ENCODE measurements at places on chromosomes 12 and 14.

DNA sequence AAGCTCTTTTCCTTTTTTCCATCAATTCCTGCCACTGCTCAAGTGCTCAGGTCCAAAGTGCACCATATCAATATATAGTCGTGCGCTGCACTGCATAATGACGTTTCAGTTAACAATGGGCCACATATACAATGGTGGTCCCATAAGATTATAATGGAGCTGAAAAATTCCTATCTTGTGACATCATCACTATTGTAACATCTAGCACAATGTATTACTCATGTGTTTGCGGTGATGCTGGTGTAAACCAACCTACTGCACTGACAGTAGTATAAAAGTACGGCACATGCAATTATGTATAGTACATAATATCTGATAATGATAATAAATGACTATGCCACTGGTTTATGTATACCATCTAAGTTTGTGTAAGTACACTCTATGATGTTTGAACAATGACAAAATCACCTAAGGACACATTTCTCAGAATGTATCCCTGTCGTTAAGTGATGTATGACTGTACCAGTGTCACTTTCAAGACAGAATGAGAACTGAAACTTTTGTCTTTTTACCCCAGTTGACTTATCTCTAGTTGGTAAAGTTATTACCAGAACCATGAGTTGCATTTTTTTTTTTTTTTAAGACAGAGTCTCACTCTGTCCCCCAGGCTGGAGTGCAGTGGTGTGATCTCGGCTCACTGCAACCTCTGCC, 53.7 kb upstream of the INSM2 start:
- no peak for DNase-seq

DNA sequence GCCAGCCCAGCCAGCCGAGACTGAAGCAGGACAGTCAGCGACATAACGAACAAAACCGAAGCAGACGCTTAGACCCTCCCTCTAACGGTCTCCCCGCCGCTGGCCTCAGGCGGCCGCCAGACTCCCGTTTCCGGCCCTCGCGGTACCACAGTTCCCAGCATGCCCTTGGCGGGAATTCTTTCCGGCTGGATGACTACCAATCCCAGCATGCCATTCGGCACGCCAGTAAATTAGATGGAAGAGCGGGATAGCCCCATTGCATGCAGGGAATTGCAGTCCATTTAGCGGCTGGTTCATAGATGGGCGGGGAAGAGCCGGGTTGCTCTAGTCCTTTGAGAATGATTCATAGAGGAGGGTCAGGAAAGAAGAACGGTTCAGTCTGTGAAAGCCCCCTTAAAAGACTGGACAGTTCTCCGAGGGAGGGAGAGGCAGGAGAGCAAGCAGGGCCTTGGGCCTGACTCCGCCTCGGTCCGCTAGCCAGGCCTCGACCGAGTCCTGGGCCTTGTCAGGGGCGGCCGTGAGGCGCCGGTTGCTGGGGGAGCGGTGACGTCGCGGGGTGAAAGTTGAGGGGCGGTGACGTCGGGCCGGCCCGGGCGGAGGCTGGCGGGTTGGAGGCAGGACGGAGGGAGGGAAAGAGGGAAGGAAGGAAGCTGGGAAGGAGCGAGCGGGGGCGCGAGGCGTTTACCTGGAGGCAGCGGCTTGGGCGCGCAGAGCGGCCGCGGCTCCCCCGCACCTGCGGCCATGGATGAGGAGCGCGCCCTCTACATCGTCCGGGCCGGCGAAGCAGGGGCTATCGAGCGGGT, at the start of gene RIC8B:
Gene RIC8B, plus strand, starts transcription at position 678 of the 803 bp plus-strand sequence. Its CDS starts 64 bp downstream, at position 742.
- DNase-seq = peak; percentile 99

DNA sequence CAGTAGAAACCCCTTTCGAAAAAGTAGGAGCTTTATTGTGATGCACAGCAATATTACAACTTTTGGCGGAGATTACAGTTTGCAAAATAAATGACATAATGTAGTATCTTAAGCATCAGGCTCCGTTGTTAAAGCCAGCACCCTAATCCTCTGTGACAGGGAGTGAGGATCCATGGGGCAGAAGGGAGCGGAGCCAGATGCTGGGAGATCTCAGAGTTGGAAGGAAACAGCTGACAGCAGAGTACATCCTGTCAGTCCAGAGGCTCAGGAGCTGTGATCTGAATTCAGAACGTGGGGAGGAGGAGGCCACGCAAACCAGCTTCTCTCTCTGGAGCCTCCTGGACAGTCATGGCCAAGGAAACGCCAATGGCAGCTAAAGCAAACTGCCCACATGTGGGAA, 55.7 kb downstream of the TMTC1 start:
- no peak for DNase-seq

GRCh38 chr12:132739600-132740312, 21.9 kb downstream of the ANKLE2 start:
- no peak for DNase-seq

- DNase-seq = no peak
Measured at GRCh38 chr12:51465491-51465890, 40.9 kb downstream of the SLC4A8 start.

DNA sequence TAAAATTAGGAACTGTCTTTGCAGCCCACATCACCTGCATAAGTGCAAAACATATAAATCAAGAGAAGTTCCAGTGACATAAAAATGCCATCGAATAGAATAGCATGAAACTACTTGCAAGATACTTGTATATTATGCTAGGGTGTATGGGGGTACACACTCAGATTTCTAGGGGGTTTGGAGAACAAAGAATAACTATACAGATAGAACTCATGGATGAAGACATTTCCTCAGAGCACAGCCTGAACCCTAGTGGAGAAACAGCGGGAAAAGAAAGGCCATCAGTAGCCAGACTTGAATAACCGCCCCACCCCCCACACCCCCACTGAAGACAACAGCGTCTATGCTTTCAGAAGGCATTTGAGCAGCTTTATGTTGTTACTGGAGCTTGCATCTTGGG, 425.8 kb downstream of the NPAS3 start:
- DNase-seq = no peak

GRCh38 chr14:104268725-104269436, 130.5 kb downstream of the KIF26A start:
- no peak for DNase-seq

DNA sequence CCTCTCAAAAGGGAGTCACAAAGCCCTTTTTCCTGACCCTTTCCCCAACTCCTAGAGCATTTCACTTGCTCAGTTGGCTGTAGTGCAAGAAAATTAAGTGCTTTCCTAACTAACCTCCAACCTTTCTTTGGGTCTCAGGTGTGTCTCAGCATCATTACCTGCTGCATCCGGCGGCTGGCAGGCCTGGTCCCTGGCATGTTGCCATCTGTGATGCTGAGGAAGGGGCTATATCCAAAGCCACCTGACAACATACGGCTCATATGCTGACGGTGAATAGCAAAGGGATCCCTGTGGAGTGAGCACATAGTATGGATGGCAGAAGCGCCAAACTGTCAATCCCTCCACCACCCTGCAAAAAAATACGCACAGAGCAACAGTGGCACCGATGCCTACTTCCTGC, 1.2 kb downstream of the MLF2 start:
- no peak for DNase-seq

GRCh38 chr14:38329246-38329645, 73.4 kb upstream of the CLEC14A start:
- no peak for DNase-seq

DNA sequence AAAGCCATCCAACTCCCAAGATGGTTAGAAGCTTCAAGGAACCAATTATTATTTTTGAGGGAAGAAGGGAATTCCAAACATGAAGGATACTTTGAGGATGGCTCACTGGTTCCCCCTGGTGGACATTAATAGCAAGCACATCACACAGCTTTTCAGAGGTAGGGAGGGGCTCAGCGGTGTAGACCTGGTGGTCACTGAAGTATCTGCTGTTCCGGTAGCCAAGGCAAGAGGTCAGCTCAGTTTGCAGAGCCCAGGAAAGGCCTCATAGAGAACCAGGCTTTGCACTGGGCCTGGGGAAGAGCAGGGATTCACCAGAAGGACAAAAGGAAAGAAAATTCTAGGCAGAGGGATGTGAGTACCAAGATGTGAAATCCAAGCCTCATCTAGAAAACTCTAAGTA, 118.7 kb downstream of the KSR2 start:
- peak; percentile 74 for DNase-seq

DNA sequence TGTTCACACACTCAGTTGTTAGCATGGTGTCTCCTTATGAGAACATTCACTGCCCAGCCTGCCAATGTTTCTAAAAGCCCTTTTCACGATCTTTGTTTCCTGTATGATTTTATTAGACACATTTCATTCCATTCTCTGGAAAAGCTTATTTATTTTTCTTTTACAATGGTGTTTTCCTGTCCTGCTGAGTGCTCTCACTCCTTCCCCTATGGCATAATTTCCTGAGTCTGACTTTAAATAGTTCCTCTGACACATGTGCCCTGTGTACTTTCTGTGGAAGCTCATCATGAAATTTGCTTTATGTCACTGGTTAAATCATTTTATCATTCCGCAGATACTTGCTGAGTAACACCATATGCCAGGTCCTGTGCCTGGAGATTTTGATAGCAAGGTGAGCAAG, 612.0 kb downstream of the FLRT2 start:
- no peak for DNase-seq

DNA sequence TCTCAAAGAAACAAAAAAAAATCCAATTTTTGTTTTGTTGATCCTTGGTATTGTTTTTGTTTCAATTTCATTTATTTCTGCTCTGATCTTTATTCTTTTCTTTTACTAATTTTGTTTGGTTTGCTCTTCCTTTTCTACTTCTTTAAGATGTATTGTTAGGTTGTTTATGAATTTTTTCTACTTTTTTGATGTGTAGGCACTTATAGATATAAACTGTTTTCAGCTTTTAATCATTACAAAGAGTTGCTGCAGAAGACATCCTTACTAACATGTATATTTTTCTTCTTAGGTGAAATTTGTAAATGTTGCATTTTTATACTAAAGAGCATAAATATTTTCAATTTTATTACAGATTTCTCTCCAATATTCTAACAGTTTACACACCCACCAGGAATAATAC, 69.8 kb downstream of the KNTC1 start:
- DNase-seq = no peak

DNA sequence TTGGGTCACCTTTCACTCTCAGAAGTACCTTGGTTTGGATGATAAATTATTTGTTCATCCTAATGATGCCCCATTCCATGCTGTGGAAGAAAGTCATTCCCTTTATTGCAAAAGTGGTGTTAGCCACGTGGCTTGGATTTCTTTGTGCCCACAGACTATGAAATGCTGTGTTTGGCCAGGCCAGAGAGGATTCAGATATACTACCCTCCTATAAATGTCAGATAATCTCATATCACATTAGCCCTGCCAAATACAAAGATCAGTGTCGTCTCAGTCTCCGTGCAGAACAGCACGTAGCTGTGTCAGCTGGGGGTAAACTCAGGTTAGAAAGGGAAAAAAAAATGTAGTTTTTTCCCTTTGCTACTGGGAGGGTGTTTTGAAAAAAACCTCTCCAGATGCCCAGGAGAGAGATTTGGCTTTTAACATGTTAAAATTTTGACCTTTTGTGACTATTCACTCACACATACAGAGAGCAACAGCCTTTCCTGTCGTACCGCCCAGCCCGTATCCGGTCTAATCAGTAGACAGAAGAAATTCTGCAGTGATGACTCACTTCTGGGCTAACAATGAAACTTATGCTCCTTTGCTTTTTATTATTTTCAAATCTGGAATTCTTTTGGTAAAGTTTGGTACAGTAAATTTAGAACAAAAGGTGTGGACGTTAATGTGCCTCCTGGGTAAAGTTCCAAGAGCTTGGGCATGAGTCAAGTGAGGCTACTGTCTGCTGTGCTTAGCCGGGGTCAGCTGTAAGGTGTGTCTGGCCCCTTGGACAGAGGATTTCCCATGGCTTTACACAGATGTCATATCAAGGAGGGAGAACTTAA, 8.5 kb upstream of the PTPRB start:
- DNase-seq = peak; percentile 23

DNA sequence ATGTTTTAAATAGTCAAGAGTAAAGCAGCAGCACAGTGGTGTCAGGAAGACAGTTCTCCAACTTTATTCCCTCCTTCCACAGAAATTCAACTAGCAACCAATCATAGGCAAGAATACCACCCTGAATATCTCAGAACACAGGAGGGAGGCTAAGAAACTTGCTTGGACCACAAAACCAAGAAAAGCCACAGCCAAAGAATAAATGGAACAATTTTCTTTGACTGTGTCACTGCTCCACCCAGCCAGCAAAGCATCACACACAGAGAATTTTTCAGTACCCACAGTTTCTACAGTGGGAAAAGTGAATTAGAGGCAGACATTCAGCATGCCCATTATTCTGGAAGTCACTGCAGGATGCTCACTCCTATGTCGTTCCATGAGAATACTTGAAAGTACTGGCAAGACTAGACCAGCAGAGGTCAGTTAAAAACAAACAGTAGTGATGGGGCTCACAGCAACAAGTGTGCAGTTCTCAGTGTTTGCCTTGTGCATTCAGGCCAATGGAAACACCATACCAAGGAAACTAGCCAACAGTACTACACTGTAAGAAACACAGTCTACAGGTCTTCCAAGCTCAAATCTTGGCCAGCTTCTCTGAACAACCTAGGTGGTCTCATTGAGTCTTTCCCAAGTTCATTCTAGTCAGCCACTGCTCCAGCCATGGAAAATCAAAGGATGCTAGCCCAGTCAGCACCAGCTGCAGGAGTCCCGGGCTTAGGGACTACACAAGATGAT, 56.8 kb upstream of the FOXG1 start:
- no peak for DNase-seq

- DNase-seq = peak; percentile 72
Measured at GRCh38 chr12:105705765-105706164, 375.3 kb downstream of the C12orf75 start.

DNA sequence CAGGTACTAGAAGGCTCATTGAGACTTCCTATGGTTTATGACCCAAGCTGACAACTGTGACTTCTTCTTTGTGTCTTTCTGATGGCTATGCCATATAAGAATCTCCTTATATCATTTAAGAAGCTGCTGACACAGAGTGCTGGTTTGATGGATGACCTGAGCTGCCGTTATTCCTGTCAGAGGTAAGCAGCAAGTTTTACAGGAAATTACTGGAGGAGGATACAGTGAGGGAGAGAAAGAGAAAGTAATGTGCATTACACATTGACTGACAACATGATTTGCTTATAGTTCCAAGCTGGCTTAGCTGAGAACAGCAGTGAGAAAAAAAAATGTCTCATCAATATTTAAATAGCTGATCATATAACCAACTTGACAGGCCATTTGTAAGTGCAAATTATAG, 981.4 kb downstream of the FSCB start:
- no peak for DNase-seq

- DNase-seq = peak; percentile 64
Measured at GRCh38 chr12:14454098-14454907, 88.8 kb downstream of the ATF7IP start.

GRCh38 chr12:3827301-3828000, 45.7 kb downstream of the PARP11 start:
- no peak for DNase-seq

DNA sequence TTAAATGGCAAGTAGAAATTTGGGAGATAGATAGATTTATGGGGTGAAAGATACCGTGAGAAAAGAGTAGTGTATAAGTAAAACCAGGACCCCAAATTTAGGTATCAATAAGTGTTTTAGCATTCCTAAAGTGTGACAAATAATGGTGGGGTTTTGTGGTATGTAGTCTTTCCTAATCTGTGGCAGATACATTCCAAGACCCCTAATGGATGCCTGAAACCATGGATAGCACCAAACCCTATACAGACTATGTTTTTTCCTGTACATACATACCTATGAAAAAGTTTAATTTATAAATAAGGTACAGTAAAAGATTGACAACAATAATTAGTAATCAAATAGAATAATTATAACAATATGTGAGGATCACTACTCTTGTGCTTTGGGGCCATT, 14.4 kb upstream of the TCP11L2 start:
- DNase-seq = no peak

GRCh38 chr14:104974146-104974541, 4.0 kb downstream of the AHNAK2 start:
- no peak for DNase-seq
